LHCN-M2 (cell line): ENCODE measurements at places on chromosomes 1 and 21.

GRCh38 chr1:115440733-115441132, 102.7 kb upstream of the NGF start:
- no peak for DNase-seq

GRCh38 chr21:33849834-33850233, 65.8 kb downstream of the ATP5PO start:
- no peak for DNase-seq

DNA sequence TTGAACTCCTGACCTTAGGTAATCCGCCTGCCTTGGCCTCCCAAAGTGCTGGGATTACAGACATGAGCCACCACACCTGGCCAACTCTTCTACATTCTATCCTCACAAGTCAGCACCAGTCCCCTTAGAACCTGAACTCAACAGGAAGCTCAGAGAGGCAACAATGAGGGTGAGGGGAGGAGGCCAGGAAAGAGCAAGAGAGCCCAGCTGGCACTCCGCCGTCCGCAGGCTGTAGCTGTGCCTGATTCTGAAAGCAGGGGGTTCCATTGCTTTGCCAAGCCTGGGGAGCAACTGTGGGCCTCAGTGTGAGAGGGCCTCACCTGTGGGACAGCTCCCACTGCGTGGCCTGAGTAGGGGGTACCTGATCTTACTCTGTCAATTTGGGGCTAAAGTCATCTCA, 18.7 kb downstream of the STK40 start:
- DNase-seq: no peak

- no peak for DNase-seq
Measured at GRCh38 chr1:20149601-20150325, 10.6 kb downstream of the PLA2G2F start.

GRCh38 chr1:8159470-8160024, 133.4 kb upstream of the ERRFI1 start:
- DNase-seq: no peak

- no peak for DNase-seq
Measured at GRCh38 chr1:185063719-185064118, 18.4 kb downstream of the RNF2 start.

GRCh38 chr1:97759078-97759477, 161.8 kb downstream of the DPYD start:
- no peak for DNase-seq

DNA sequence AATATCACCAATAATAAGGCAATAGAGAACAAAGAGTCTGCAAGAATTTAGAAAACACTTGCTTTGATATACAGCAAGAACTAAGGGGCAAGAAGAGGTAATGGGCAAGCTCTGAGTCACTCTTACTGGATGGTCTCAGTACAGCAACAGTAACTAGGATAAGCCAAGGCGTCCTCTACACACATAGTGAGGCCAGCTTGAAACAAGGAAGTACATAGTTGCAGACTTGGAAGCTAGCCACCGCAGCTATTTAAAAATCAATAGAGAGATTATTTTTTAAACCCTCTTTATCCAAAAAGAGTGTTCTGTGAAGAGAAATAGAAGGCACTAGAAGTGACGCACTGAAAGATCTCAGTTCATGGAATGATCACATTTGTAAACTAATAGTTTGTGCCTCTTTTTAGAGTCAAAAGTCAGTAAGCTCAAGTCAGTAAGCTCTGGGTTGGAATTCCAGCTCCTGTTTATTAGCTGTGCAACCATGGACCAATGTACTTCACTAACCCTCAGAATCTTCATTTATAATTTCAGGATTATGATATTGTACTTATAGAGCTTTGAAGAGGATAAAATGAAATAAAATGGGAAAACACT, 118.6 kb downstream of the AKT3 start:
- DNase-seq: no peak

GRCh38 chr1:112044745-112045144, 55.3 kb upstream of the KCND3 start:
- DNase-seq: no peak

DNA sequence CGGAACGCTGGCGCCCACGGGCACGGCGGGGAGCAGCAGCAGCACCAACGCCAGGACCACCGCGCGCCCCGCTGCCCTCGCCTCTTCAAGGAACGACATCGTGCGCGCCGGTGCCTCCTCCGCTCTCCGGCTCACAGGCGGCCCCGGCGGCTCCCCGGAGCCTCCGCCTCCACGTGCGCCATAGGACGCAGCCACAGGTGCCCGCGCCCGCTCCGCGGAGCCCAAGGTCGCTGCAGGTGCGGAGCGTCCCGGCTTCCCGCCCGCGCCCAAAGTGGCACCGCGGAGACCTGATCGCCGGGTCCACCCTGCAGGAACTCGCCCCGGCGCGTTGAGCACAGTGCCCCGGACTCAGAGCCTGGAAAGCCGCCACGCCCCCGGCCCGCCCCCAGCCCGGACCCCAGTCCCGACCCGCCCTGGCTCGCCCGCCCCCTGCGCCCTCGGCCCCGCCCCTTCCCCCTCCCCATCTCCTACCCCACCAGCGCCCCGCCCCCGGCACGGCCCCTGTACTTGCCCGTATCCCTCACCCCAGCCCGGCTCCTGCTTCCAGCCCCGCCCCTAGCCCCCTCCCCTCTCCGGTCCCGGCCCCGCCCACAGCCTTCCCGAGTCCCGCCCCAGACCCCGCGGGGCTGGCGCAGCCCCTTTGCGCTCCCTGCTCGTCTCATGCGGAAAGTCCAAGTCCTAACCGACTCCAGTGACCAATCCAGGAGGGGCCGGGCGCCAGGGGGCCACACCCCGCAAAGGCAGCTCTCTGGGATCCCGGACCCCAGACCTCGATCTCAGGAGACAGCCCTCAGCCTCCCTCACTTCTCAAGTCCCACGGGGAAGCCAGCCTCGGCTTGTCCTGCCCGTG, at the start of gene MEGF6:
TSS of gene MEGF6 (minus strand) at position 339 of the 850 bp plus-strand sequence. CDS start at position 99, 240 bp downstream.
- DNase-seq: no peak

DNA sequence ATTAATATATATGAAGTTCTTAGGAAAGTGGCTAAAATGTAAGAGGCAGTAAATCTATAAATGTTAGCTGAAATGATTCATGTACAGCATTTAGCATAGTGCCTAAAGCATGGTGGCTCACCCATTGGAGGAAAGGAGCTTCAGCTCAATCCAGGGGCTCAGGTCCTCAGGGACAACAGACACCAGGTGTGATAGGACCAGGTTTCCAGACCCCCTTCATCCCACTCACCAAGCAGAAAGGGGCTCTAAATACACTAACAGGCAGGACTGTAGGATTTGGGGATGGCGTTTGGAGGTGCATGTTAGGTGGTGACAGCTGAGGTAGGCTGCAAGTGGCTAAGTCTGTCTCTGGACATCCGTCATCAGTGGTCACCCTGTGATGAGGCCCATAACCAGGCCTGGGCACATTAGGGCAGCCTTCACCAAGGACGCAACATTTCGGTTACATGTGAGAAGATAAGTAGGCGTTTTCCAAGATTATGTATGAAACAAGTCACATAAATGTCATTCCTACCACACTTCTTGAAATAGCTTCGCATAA, 233.1 kb downstream of the C1orf94 start:
- DNase-seq: no peak

DNA sequence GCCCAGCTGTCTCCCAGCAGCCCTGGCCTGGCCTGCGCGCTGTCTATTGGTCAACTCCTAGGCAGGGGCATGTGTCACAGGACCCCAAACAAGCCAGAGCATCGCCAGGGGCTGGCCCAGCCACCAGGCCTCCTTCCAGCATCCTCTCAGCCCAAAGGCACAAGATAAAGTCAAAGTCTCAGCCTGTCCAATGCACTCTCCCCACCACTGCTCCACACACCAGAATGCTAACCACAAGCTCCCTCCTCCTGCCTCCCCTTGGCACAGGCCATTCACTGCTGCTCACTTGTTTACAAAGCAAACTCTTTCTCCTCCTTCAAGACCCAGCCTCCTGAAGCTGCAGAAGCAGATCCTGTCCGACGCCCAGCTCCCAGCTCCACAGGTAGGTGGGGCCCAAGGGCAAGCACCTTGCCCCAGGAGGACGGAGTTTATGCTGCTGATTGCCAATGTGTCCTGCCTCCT, 133.4 kb downstream of the DMRTB1 start:
- DNase-seq: no peak

DNA sequence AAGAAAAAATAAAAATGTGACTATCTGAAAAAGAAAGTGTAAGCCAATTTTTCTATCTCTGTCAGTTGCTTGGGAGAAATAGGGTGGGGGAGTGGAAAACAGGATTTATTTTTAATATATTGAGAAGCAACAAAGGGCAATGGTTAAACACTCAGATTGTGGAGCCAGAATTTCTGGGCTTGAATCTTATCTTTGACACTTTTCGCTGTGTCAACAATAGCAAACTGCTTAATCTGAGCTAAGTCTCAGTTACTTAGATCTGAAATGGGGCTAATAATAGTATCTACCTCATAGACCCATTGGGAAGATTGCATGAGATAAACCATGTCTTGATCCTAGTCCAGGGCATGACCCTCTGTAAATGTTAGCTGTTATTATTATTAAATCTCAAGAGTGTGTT, 468.1 kb downstream of the ADGRL2 start:
- DNase-seq: no peak

GRCh38 chr1:24472527-24473251, 29.9 kb upstream of the RCAN3 start:
- no peak for DNase-seq

DNA sequence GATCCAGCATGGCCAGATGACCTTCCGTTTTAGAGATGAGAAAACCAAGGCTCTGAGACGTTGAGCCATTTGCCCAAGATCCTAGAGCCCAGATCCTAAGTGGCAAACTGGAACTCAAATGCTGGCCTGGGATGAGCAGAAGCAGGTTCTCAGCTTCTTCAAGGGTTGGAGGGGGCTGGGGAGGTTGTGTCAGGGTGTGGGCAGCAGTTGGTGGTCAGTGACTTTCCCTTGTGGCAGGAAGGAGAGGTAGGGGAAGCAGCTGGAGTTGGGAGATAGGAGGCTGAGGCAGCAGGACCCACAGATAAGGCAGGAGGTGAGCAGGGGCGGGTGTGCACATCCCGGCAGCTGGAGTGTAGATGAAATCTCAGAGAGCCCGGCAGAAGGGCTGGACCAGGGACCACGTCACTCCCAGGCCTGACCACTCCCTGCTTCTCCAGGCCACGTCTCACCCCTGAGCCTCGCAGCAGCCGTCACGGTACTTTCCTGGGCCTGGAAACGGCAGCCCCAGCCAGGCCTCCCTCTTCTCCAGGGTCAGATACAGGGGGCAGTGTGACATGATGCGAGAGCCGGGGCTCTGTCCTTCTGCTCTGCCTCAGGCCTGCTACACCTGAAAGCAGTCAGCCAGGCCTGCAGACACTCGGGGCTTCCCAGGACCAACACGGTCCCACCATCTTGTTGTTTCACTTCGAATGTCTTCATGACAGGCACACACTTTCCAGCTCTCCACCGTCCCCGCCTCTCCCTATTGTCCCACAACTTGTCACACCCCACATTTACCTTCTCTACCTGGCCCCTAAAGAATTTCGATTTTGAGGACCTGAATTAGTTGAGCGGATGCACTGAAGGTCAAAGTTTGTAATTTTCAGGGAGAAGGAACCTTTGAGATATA, 11.5 kb upstream of the LAPTM5 start:
- DNase-seq: no peak

GRCh38 chr1:192762265-192762664, 46.6 kb upstream of the RGS2 start:
- no peak for DNase-seq

DNA sequence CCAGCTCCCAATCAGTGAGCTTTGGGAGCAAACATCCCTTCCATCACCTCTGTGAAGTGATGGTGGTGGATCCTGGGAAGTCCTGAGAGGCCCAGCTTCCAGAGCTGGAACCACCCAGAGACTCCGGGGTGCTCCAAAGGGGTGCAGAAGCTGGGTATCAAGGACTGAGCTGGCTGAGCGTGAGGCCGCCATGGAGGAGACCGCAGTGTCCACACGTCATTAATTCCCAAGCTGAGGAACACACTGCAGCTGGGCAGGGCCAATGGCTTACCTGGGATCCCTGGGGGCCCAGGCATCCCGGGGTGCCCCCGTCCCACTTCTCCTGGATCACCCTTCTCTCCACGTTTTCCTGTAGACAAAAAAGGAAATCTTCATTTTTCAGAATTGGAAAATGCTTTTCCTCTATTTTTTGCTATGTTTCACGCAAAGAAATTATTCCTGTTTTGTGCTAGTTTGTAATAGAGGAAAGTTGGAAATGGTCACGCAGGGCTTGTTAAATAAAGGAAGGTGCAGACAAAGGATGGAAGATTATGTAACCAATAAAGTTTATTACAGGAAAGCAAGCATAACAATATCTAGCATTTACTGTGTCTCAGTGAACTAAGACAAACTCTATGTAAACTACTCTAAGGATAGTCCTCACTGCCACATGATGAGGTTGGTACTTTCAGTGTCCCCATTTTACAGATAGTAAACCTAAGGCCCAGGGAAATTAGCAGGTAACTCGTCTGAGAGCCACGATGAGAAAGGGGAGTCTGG, 15.4 kb downstream of the COL9A2 start:
- DNase-seq: no peak

DNA sequence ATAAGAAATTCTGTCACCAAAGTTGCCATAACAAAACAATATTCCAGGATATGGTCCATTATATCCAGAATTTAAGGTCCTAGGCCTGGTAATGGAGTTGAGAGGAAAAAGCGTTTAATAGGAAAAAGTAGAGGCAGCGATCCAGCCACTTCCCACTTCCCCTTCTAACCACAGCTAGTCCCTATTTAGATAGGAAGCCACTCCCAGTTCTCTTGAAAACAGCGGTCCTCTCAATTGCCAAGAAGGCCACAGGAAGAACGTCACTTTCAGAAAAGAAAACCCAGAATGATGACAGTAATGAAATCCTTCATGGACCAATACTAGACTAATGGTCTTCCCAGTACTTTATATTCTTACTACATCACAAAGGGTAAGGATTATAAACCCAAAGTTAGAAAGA, 38.6 kb downstream of the ABL2 start:
- no peak for DNase-seq

DNA sequence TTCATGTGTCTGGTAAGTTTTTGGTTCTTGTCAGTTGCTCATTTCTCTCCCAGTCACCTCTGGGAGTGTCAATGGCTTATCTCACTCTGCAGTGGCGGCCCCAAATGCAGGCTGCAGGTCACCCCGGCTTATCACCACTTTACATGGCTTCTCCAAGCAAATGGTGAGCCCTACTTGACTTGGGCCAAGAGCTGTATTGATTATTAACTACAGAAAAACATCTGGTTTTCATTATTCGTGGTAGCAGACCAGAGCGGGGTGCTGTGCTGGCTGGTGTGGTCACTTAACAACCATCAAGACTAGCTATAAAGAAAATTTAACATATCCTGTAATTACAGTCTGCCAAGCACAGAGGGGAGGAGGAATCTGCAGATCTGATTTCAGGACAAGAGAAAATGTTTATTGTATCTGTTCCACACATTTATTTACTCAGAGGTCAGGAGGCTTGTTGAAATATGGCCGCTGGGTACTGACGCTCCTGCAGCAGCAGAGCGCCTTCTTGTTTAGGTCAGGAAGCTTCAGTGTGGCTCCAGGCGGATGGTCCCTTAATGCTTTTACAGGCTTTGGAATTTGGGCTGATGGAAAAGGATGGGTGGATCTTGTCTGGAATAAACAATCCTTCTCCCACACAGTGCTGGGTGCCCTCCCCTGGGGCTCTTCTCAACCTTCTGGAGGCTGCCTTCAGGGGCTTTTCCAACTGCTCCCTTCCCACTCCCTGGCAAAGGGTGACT, 87.8 kb downstream of the HLX start:
- no peak for DNase-seq
